GM04503 (cell line): ENCODE measurements at places on chromosomes 2 and 18.
A peak's percentile ranks its signal among the peaks of the same experiment; 100 is the strongest.

- peak; percentile 74 for DNase-seq
Observed at GRCh38 chr2:196293751-196294515, 122.6 kb upstream of the STK17B start.

DNA sequence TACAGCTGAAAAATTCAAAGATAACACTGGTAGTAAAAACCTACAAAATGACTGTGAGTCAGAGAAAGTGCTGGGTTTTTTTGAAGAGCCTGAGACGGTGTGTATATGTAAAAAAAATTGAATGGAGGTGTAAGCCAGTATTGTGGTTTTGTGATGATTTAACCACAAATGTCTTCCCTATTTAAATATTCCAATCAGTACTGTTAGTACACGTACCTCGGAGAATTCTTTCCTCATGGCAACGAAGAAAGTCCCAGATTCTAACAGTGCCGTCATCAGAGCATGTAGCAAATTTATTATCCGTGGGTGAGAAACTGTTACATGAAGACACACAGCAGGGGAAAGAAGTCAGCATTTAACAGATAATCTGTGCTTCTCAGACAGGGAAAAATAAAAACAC lies 48.1 kb downstream of the WDR33 start:
- DNase-seq = no peak

- DNase-seq = no peak
Observed at GRCh38 chr2:169107645-169108044, 38.3 kb downstream of the DHRS9 start.

GRCh38 chr2:86020984-86021383 lies 84.7 kb downstream of the POLR1A start:
- no peak for DNase-seq

DNA sequence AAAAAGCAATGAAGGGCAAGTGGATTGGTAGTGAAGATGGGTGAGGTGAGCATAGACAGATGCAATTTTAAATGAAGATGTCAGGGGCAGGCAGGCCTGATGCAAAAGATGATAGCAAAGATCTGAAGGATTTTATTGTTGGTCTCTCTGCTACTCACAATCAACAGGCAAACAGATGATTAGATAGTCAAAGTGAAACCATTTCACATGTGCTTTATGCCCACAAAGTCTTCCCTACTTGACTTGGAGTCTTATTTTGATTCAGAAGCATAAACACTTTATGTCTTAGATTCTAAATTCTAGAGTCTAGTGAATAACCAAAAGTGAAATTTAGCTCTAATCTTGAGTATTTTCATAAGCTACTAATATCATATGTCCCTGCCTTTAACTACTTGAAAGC lies 153.8 kb upstream of the HNRNPA3 start:
- DNase-seq = no peak
